ENCODE measurements at places on chromosomes 5 and 9.
A peak's percentile ranks its signal among the peaks of the same experiment; 100 is the strongest.

GRCh38 chr5:111074244-111074643, 2.7 kb downstream of the TSLP start:
- no peak for DNase-seq

GRCh38 chr9:13076616-13077015, 202.9 kb downstream of the MPDZ start:
- DNase-seq: no peak

- peak; percentile 10 for DNase-seq
Measured at GRCh38 chr9:82021198-82021597, 32.6 kb downstream of the SPATA31D1 start.

DNA sequence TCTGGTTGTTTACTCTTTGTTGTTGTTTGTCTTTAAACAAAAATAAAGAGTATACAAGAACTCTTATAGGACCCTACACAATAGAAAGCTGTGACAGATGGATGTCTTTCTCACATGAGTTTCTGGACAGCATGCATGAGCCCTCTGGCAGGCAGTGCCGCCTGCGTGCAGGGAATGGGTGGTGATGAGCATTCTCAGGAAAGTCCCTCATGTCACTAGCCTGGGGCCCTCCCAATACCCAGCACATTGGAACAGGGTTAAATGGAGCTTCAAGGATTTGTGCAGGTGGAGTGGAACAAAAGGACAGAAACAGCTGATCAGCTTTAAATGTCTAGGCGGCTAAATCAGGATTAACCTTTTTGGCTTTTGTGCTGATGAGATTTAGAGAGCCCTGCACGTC, 181.0 kb upstream of the CD180 start:
- no peak for DNase-seq

DNA sequence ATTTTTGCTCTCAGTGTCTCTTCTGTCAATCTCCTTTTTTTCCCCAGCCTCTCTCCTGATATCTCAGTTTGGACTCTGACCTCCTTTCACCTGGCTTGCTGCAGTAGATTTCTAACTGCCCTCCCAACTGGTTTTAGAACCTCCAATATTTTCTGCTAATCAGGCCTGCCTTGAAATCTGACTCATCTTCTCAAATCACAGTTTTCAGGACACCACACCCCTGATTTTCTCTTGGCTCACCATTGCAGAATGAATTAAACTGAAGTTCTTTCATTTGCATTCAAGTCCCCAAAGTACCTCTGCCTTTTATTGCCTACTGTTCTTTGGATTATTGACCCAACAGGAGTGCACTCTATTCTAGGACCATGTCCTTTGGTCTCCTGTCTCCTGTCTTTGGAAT, 310.4 kb upstream of the TRPC7 start:
- no peak for DNase-seq

DNA sequence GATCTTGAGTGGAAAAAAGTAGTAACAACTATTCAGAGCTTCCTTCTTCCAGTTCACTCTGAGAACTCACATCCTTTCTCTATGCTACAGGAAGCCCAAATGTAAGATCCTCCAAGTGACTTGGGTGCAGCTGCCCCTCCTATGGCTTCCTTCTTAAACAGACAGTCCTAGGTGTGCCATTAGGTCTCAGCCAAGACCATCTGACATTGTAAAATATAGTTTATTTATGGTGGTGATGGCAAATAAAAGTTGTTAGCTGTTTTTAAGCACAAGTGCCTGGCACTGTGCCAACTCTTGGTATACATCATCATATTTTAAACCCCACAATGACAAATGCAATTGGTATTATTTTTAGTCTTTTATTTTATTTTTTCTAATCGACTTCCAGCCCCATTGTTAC, 58.1 kb downstream of the TMEM252 start:
- DNase-seq: no peak

DNA sequence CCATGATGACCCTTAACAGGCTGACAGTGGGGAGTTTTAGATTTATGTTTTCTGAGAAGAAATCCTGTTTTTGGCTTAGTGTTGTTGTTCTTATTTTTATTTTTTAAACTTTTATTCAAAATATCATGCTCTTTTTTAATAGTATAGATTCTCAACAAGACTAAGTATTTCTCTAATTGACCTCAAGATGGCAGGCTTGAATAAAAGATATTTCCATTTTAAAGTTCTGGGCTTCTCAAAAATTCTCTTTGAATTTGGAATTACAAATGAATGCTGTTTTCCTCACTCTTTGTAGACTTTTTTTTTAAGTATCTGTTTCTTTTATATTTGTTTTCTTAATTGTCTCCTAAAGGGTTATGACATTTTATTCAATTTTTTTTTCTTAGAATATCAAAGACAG, 50.0 kb upstream of the SH3GL2 start:
- no peak for DNase-seq

DNA sequence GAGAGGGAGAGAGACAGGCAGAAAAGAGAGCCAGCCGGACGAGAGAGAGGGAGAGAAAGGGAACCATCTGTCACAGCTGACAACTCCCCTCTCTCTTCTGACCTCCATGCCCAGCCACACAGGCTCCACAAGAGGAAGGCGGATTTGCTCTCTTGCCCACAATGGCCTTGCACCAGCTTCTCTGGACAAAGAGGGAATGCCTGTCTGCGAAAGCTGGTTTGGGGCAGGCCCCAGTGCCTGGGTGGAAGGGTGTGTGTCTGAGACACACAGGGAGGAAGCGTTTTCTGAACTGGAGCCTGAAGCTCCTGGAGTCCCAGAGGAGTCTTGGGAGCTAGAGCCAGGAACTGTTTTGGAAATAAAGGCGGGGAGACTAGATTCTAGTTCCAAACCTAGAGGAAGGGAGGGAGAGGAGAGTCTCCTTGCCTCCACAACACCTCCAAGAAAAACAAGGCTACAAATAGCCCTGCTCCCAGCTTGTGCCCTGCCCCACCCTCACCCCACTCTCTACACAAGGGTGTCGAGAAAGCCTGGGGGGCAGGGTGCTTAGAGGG, 12.5 kb downstream of the C1QTNF2 start:
- no peak for DNase-seq

DNA sequence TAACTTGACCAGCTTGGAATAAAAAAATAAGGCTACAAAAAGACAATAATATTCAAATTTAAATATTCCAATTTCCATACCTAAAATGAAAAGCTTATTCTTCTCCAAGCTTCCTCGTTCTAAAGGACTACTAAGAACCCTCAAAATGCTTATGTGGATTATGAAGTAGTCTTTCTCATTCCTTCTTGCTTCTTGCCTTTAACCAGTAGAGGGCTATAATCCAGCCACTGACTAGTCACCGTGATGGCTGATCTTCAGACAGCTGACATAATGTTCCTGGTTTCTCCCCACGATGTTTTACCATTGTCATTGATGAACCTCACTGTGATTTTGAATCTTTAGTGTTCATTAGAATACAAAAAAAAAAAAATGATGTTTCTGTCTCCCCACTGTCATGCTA, 515.3 kb downstream of the TLE1 start:
- peak; percentile 7 for DNase-seq

DNA sequence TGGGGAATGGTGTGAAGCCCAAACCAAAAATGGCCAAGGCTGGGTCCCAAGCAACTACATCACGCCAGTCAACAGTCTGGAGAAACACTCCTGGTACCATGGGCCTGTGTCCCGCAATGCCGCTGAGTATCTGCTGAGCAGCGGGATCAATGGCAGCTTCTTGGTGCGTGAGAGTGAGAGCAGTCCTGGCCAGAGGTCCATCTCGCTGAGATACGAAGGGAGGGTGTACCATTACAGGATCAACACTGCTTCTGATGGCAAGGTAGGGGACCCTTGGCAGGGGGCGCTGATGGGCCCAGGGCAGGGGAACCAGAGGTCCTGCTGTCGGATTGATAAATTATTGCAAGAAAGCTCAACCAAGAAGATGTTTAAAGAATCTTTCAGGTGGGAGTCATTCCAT, 19.8 kb downstream of the ABL1 start:
- DNase-seq: no peak

DNA sequence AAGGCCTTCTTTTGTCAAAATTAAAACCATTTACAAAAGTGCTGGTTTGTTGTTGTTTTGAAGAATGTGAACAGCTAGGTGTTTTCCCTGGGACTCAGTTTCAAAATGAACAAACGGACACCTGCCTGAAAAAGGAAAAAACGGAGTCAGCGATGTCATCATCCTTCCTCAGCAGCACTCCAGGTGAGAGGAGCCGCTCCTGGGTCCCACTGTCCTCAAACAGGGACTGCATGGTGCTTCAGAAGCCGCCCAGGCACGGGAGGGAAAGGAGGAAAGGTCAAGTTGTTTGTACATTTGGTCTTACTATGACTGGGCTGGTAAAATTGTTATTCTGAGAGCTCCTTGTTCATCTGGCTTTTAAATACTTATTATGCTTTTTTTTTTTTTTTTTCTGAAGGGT, 69.0 kb upstream of the ZSWIM6 start:
- no peak for DNase-seq

GRCh38 chr9:131048820-131049219, 39.8 kb downstream of the LAMC3 start:
- DNase-seq: no peak

- DNase-seq: no peak
Measured at GRCh38 chr9:98217255-98217654, 24.8 kb upstream of the CORO2A start.

DNA sequence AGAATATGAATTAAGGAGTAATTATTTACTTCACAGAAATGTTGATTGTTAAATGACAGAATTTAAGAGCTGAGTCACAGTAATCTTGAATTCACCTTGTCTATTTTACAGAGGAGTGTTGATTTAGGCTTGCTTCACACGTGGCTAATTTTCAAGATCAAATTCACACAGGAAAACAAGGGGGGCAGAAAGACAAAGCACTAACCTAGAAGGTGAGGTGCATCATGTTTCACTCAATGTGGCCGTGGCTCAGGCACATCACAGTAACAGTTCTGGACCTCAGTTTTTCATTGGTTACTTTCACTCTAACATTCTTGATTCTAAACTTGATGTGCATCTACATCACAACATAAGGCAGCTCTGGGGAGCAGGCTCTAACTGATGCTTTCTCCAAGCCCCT, 69.6 kb upstream of the GNAQ start:
- no peak for DNase-seq

GRCh38 chr5:97923997-97924396, 741.0 kb upstream of the RIOK2 start:
- DNase-seq: no peak

DNA sequence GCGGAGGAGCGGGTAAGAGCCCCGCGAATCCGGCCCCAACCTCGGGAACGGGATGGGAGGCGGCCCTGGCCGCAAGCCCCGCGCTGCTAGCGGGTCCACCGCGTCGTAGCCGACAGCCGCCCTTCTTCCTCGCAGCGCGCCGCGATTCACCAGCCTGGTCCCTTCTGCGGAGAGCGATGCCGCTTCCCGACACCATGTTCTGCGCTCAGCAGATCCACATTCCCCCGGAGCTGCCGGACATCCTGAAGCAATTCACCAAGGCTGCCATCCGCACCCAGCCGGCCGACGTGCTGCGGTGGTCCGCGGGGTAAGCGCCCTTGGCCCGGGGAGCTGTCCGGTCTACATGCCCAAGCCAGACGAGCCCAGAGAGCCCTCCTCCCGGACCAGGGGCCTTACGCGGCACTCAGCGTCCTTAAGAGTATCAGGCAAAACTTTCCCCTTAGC, 335 bp downstream of the ROPN1L start:
- no peak for DNase-seq

- DNase-seq: no peak
Measured at GRCh38 chr9:107630156-107630555, 140.6 kb upstream of the KLF4 start.

DNA sequence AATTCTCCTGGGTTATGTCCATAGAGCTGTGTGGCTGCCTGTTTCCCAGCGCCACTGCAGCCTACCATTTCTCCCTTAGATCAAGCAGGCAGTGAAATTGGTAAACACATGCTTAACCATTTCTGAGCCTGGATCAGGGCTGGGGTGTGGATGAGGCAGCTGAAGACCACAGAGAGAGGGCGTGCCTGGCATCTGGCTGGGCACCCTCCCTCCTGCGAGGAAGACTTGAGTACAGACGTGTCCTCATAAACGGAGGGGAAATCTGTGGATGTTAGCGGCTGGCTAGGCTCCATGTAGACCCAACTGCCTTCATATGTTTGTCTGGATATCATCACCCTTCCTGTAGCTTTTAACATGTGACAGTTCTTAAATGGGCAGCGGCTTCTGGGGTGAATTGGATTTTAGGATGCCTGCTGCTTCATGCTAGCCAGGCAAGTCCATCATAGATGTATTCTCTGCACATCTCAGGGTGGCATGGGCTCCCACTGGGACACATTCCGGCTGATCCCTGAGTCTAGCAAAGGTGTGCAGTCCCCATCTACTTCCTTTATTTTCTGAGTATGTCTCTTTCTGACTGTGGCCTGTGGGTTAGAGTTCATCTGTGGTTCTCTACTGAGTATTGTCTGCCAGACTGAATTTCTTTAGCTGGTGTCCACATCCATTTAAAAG, 11.0 kb downstream of the RGS3 start:
- no peak for DNase-seq

- no peak for DNase-seq
Measured at GRCh38 chr5:180649297-180650039, at the start of gene FLT4. FLT4 (minus strand) TSS chr5:180649600; CDS start chr5:180649545, 55 bp downstream.

- no peak for DNase-seq
Measured at GRCh38 chr5:15446552-15446951, 53.4 kb upstream of the FBXL7 start.

GRCh38 chr9:129414993-129415941, 205.6 kb downstream of the C9orf50 start:
- DNase-seq: peak; percentile 47

DNA sequence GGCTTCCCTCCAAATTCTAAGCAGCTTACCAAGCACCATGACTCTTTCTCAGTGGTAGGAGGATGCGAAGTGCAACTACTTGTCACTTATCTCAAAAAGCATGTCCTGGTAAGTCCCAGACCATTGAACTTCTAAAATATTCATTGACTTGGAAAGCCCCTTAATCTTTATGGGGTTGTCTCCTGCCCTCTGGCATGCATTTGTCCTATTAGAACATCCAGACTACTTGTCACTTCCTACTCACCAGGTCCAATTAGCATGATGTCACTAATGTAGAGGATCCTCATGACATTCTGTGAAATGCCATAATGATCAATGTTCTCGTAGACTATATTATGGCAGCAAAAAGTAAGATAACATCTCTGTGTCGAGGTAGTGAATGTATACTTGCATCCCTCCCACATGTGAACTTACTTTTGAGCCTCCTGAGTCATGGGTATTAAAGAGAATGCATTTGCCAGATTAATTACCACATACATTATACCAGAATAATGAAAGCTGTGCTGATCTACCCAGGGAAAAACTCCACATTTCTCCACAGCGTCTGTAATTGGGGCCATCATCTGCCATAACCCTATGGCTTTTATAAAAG, 63.5 kb upstream of the RAD23B start:
- DNase-seq: no peak

- DNase-seq: no peak
Measured at GRCh38 chr5:53302529-53302928, 177.9 kb upstream of the FST start.

Data from HepG2 (cell line).